Caco-2 (cell line): ENCODE measurements at places on chromosomes 16 and 17. TPM values are rescaled to one million over a fixed set of nuclear protein-coding genes. Genes with fewer than 3 reads are reported as not detected.

- DNase-seq: no peak
Measured at GRCh38 chr17:64940055-64940454, 20.8 kb upstream of the LRRC37A3 start.

DNA sequence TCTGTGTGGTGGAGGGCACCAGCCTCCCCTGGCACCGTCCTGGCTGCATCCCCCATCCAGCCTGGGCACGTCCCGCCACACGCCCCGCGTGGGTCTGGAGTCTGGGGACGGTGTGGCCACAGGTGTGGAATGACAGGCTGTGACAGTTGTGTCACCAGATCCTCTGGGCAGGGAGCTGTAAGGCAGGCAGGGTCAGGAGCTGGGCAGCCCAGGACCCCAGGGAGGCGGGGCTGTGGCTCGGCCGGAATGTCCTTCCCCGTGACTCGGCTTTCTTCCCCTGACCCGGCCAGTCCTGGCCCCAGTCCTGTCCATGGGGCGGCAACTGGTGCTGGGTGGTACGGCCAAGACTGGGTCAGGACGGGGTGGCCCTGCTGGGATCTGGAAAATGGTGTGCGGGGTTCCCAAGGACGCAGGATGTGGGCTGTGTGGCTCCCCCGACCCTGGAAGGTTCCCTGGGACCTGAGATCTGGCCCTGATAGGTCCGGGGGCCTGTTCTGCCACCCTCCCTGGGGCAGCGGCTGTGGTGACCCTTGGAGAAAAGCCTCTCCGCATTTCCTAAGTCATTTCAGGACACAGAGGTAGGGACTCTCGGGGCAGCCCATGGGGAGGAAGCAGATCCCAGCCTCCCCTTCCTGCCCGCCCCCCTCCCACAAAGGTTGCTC is 3.3 kb upstream of the SLC16A3 start:
- no peak for DNase-seq

- peak; percentile 68 for DNase-seq
Measured at GRCh38 chr16:8655184-8655717, 19.2 kb upstream of the ABAT start.

GRCh38 chr17:49031965-49032928 is 35.1 kb downstream of the IGF2BP1 start:
- peak; percentile 92 for DNase-seq

DNA sequence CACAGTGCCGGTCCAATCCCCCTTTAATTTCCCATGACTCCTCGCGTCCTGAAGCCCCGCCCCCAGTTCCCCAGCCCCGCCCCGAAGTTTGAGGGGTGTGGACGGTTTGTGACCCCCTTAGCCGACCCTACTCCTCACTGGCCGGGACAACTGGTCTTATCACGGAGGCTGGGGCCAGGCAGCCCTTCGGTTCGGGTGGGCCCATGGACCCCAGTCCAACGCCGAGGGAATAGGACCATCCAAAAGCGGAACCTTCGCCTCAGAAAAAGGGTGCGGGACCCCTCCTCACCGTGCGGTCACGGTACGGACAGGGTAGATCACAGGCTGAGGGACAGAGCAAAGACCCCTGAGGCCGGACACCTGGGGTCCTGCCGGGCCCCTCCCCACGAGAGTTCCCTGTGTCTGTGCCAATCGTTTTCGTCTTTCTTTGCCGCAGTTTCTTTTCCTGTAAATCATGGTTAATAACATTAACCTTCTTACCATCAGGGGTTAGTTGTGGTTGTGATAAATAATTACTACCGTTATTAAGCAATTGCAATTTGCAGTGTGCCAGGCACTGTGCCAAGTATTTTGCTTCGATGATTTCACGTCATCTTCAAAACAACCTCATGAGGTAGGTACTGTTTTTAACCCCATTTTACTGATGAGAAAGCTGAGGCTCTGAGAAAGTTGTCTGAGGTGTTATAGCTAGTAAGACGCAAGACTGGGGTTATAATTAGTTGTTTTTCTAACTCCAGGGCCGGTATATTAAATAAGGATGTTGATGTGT is 543 bp downstream of the TMUB2 start:
- no peak for DNase-seq

GRCh38 chr17:40559954-40560591 is 5.2 kb downstream of the CCR7 start:
- DNase-seq: peak; percentile 90

GRCh38 chr16:8958344-8959167 is 5.2 kb downstream of the USP7 start:
- DNase-seq: no peak

DNA sequence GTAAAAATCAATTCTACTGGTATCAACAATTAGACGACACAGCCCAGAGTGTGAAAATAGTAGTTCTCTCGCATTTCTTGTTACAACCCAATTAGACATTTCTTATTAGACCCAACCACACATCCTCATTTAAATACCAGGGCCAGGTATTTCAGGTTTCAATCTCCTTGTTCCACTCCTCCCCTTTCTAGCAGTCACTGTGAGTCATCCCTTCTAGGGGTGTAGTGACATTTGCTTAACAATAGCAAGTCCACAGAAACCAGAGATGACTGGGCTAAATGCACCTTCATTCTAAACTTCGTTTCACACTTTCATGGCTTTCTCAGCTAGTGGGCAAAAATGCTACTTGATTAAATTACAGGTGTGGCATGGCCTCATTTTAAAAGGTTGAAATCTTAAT is 116.9 kb upstream of the CACNG3 start:
- DNase-seq: no peak

GRCh38 chr17:64772845-64773299 is 110.8 kb upstream of the SMURF2 start:
- no peak for DNase-seq

DNA sequence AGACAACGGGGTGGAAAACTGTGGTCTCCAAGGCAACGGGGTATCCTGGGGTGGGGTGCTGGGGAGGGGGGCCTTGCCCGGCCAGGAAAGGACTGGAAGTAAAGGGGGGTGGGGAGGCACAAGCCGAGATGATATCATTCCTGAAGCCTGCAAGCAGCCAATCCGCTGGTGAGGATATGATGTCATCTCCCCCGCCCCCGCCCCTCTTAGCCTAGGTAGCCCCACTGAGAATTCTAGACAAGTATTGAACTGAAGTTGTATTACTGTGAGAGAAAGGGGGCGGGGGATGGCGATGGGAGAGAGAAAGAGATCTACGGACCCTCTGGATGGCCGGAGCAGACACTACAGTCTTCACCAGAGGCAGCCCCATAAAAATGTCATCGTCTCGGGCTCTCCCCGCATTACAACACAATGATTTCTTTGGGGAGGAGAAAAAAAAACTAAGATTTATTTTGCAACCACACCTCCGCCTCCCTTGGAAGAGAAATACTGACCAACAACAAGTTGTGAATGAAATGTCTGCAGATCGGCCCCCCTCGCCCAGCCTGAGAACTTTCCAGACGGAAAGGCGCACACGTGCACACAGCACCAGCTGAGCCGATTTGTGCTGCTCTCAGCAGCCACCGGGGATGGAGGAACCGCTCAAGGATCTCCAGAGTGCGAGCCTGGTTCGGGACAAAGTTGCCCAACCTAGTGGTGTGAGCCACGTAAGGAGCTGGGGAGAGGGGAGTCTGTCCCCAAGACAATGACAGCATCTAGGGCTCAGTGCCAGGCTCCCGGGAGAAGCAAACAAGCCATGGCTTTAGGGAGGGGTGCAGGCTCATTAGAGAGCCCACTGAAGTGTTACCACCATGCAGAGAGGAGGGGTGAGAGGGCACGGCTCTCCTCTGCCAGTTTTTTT is 222.1 kb downstream of the SOX9 start:
- DNase-seq: no peak

DNA sequence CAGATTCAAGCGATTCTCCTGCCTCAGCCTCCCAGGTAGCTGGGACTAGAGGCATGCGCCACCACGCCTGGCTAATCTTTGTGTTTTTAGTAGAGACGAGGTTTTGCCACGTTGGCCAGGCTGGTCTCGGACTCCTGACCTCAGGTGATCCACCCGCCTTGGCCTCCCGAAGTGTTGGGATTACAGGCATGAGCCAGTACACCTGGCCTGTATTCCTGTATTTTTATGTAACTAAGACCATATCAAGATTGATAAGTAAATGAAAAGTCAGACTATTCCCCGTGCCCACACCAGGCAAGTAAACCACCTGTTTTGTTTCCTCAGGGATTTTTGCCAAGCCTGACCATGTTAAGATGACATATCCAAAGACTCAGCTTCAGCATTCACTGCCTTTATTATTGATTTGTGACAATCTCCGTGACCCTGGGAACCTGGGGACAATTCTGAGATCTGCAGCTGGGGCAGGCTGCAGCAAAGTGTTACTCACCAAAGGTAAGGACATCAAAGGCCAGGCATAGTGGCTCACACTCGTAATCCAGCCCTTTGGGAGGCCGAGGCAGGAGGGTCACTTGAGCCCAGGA is 5.6 kb downstream of the MRM3 start:
- no peak for DNase-seq

DNA sequence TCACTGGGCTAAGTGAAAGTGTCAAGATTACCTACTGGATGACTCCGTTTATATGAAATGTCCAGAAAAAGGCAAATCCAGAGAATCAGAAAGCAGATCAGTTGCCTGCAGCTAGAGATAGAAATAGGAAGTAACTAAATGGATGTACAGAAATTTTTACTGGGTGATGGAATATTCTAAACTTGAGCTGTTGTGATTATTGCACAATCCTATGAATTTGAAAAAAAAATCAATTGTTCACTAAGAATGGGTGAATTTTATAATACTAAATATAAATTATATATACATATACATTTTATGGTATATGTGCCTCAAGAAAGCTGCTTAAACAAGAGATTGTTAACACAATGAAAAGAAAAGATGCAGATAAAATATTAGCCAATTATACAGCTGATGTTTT is 181.1 kb upstream of the C16orf82 start:
- DNase-seq: no peak

DNA sequence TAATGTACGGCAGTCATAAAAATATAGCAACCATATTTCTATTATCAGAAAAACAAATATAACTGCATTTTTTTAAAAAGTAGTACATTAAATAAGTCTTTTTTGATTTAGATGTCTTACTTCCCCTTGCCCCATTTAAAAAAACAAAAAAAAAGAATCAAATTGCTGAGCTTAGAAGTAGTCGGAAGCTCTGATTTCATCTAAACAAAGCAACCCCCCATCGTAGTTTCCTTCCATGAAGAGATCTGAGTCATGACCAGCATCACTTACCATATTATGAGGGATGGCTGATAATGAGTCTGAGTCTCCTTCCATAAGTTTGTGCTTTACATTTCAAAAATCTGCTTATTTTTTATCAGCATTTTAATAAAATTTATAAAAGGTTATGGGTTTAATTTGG is 86.2 kb downstream of the ITFG1 start:
- DNase-seq: no peak

- DNase-seq: no peak
Measured at GRCh38 chr17:6474376-6474775, 30.1 kb downstream of the PIMREG start.

DNA sequence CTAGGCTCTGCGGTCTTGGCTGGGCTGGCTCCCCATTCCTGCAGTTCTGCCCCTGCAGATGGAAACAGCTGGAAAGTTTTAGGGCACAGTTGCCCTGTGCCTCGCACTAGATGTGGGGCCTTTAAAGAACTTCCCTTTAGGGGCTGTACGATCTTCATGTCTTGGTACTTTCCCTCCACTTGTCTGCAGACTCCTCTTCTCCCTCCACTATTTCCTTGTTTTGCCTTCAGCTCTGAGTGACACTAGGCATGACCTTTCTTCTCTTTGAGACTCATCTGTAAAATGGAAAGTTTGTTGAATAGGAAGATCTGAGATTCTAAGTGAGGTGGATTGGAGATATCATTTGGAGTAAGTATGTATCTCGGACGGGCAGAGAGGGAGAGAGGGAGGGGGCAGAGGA is 6.3 kb upstream of the TAC4 start:
- no peak for DNase-seq

DNA sequence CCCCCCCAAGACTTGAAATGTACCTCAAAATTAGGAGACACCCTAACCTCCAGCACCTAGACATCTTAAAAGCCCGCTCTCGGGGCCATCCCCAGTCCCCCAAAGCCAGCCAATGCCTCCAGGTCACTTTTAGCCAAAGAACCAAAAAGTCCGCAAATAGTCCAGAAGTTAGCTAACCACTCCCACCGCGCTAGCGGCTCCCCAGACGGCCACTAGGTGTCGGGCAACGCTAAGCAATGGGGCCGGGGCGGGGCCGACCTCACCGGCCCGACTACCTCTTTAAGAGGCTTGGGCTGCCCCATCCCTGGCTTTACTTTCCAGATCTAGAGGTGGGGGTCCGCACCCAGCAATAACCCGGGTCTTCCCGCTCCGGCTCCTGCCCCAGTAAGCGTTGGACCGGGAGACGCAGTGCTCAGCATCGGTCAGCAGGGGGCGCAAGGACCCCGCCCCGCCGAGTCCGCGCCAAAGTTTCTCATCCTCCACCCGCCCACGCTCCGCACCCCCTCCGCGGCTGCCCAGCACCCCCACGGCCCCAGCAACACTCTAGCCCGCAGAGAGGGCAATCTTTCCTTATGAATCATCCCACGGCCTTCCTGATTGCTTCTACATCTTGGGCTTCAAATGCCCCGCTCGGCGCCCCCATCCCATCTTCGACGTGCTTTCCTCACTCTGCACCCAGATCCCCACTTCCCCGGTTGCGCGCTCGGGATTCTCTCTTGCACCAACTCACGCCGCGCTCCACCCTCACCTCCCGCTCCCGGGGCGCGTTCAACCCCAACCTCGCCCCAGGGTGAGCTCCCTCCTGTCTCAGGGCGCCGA is 765 bp downstream of the COL1A1 start:
- peak; percentile 98 for DNase-seq

DNA sequence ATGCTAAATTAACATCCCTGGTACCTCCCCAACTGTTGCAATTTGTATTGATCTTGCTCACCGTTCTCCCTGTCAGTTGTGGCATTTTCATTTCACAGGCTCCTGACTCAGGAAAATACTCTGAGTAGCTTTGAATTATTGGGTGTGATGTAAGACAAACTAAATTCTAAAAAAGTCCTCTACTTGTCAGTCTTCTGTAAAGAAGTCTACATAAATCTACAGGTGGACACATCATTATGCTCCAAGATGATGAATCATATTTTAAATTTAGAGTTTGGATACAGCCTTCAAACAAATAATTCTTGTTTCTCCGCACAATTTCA is 47.2 kb downstream of the MARCHF10 start:
- no peak for DNase-seq

DNA sequence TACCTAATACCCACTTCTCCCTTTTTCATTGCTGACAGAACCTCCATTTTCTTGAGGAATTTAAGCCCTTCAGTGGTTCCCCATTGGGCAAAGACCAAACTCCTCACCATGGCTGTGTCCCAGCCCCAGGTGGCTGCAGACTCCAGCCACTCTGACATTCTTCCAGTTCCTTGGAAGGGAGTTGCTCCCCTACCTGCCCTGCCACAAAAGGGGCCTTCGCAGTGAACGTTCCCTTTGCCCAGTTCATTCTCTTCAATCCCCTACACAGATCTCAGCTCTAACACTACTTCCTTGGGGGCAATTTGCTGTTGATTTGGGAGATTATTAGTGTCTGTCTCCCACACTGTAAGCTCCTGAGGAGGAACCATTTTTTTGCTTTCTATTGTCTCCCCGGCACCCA is 3.2 kb upstream of the AKTIP start:
- no peak for DNase-seq

SCNN1G gene
- total RNA-seq: not detected in 2 replicates

PRSS8 gene
- 237 and 271 TPM in 2 replicates for total RNA-seq

OTOP2 gene
- not detected in 2 replicates for total RNA-seq

SLC38A8 gene
- 0.79 and 2.1 TPM in 2 replicates for total RNA-seq

NATD1 gene
- 14.4 and 18.4 TPM in 2 replicates for total RNA-seq

SMTNL2 gene
- 38.8 and 39.3 TPM in 2 replicates for total RNA-seq

PLD6 gene
- 7.1 and 8.0 TPM in 2 replicates for total RNA-seq

KRT12 gene
- not detected in 2 replicates for total RNA-seq

KRT33B gene
- total RNA-seq: not detected in 2 replicates

TBC1D3 gene
- total RNA-seq: not detected in 2 replicates

MRPL58 gene
- 61.0 and 61.8 TPM in 2 replicates for total RNA-seq
